ENCODE measurements at places on chromosomes 16 and 17.

DNA sequence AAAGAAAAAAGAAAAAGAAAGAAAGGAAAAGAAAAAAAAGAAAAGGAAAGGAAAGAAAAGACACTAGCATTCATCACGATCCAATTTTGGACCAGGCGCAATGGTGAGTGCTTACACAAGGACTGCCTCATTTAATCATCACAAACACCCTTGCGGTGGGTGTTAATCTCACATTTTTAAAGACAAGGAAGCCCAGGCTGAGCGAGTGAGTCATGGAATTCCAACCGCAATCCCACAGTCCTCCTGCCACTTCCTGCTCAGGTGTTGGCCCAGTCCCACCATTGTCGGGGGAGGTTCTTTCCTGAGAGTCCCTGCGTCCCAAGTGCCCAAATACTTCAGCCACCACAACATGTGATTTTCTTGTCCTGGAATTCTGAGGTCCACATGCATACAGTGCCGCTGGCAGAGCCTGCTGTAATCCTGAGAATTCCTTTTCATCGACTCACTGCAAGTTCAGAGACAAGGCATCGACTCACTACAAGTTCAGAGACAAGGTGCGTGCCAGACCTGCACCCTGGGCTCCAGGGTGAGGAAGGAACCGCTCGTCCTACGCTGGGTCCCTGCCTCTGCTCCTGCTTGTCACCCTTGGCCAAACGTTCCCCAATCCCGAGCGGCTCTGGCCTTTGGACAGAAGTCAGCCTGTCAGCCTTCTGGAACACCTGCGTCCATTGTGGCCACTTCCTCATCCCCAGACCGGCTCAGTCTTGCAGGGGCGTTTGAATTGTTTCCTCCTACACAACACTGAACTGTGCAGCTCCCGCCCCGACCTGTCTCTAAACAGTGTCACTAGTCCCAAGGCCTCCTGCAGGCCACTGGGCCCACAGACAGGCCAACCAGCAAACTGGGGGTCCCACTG is 5.8 kb downstream of the ZG16B start:
- peak; percentile 99 for DNase-seq

GRCh38 chr16:35210681-35211433 is 1751.4 kb downstream of the TP53TG3F start:
- no peak for DNase-seq

DNA sequence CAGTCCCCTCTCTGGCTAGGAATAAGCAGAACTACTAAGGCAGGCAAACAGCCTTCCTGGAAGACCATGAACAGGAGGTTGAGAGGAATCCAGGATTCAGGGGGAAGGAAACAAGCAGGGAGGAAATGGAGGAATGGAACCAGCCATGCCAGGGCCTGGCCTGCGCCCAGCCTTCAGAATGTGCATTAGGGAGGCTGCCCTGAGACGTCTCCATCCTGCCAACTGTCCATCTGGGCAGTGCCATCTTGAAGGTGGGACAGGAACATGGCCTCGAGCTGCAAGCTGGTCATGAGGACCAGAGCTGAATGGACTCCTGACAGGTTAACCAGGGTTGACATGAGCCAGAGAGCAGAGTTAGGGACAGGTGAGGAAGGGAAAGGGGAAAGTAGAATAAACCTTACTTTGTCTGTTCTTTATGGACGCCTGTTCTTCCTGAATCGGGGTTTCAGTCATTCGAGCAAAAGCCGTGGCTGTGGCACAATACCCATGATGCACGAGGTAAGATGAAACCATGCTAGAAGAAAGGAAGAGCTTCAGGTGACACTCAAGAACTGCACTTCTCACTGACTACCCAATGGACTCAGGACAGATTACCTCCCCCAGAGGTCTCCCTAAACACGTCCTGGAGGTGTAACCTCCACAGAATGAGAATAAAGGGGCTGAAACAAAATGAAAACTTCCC is 12.1 kb upstream of the GFOD2 start:
- no peak for DNase-seq

- no peak for DNase-seq
Observed at GRCh38 chr17:68133346-68134045, 98.0 kb downstream of the KPNA2 start.

DNA sequence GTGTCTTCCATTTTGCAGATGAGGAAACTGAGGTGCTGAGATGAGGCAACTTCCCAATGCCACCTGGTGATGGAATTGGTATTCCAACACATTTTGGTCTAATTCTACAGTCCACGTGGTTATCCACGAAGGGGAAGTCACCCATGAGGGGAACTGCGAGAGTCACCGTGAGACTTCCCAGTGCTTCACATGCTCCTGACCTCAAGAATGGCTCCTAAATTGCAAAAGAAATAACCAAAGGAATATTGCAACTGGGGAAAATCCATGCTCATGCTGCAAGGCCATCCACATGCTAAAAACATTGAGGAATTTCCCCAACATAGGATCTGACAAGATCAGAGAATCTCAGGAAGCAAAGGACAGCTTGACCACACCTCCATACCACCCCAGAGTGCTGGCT is 153.9 kb downstream of the HS3ST3B1 start:
- no peak for DNase-seq

DNA sequence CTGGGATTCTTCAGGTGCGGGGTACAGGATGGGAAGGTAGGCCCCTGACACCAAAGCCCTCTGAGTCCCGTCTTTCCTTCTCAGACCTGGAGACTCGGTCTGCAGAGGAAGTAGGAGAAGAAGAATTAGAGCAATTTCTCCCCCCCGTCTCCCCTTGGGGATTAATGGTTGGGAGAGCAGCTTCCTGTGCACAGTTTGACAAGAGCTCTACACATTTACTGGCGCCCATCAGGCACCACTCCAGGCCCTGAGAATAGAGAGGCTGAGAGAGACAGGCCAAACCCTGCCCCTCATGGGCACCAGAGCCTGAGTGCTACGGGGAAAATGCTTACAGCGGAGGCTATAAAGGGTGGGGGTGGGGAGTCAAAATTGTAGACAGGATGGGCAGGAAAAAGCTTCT is 3.5 kb upstream of the C16orf74 start:
- DNase-seq = no peak

DNA sequence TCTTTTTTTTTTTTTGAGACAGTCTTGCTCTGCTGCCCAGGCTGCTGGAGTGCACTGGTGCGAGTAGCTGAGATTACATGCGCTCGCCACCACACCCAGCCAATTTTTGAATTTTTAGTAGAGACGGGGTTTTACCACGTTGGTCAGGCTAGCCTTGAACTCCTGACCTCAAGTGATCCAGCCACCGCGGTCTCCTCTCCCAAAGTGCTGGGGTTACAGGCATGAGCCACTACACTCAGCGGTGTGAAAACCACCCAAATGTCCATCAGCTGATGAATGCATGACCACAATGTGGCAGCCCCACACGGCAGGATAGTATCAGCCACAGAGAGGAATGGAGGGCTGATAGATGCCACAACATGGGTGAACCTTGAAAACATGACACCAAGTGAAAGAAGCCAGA is 2.1 kb downstream of the P2RX5 start:
- DNase-seq = no peak

GRCh38 chr17:6643451-6644125 is 2.7 kb downstream of the TXNDC17 start:
- DNase-seq = no peak

- DNase-seq = no peak
Observed at GRCh38 chr17:8522577-8522976, 86.9 kb downstream of the NDEL1 start.

DNA sequence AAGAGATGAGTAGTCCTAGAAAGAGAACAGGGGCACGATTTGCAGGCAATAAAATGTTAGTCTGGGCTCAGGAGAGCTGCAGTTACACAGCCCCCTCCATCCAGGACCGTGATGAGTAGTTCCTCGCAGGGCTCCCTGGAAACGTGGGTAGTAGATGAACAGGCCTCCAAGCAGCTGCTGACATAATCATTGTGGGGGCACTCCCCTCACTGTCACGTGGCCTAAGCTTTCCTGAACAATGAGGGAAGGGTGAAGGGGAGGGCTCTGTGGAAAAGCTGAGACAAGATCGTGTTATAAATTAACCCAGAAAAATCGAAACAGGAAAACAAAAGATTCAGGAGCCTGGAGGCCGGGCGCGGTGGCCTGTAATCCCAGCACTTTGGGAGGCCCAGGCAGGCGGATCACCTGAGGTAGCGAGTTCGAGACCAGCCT is 1.3 kb upstream of the PER1 start:
- peak; percentile 99 for DNase-seq

DNA sequence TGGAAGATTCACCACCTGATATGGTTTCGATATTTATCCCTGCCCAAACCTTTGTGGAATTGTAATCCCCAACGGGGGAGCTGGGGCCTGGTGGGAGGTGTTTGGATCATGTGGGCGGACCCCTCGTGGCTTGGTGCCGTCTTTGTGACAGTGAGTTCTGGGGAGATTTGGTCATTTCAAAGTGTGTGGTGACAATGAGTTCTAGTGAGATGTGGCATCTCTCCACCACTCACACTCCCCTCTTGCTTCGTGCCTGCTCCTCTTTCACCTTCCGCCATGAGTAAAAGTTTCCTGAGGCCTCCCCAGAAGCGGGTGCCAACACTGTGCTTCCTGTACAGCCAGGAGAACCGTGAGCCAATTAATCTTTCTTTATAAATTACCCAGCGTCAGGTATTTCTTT is 9.7 kb downstream of the CCDC57 start:
- no peak for DNase-seq

DNA sequence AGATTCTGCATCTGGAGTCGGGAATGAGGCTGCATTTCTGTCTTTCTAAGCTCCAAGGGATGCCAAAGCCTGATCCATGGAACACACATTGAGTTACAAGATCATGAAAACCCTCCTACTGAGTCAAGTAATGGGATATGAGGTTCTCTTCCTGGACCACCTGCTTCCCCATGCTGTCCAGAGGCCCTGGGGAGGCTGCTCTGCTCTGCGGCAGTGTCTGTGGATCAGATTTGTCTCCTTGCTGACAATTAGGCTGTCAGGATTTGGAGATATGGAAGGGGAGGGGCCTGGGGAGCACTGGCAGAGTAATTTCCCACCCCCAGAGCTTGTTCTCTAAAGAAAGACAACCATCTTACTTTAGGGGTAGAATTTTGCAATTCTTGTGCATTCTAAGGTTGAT is 33.0 kb downstream of the C16orf95 start:
- DNase-seq = no peak

DNA sequence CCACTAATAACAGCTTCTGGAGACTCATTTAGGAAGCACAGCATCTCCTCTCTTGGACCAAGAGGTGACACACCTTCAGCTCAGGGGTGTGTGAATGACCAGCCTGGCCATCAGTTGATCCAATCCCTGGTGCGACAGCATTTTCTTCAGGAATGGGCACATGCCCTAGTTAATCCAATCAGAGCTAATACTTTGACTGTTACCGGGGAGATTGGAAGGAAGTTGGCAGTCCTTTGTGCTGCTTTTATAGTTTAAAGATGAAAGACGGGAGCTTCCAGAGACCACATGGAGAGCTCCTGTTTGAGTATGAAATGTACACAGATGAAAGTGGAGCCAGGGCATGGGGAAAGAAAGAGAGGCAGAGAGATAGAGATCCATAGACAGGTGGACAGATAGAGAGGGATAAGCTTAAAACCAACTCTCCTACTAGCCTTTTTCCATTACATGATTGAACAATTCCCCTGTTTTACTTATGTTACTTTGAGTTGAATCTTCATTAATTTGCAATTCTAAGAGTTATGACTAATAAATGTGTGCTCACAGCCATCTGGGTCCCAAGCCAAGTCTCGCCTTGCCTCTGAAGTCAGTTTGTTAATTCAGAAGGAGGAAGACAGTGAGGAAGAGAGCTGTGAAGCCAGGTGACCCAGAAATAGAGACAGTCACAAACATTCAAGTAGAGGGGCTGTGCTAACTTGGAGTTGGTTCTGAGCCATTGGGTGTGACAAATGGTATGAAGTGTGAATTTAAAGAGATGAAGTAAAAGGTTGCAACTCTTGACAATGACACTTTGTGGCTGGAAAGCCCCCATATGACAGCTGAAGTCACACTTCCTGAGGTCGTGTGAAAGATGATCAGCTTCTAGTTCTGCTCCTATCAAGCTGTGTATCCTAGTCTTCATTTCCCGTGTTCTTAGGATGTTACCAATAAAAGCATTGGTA is 120.0 kb upstream of the GOT2 start:
- no peak for DNase-seq

DNA sequence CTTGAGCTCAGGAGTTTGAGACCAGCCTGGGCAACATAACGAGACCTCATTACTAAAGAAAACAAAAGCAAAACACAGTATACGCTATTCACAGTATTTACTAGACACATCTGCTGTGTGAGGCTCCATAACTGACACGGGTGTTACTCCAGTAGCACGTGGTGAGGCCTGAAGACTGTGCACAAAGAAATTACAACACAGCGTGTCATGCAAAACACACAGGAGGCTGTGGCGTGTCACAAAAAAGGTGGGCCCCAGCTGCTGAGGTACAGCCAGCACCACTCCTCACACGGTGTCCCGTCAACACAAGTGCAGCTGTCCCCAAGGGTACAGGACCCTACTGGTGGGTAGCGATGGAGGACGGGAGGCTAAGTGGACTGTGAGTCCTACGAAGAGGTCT is 2.7 kb downstream of the CYBC1 start:
- no peak for DNase-seq

GRCh38 chr17:17511293-17511741 is 15.1 kb upstream of the RASD1 start:
- no peak for DNase-seq

- DNase-seq = no peak
Observed at GRCh38 chr17:40993839-40994238, at the start of gene KRTAP3-3. TSS of gene KRTAP3-3 (minus strand) at chr17:40994164. CDS start at chr17:40994097, 67 bp downstream.

DNA sequence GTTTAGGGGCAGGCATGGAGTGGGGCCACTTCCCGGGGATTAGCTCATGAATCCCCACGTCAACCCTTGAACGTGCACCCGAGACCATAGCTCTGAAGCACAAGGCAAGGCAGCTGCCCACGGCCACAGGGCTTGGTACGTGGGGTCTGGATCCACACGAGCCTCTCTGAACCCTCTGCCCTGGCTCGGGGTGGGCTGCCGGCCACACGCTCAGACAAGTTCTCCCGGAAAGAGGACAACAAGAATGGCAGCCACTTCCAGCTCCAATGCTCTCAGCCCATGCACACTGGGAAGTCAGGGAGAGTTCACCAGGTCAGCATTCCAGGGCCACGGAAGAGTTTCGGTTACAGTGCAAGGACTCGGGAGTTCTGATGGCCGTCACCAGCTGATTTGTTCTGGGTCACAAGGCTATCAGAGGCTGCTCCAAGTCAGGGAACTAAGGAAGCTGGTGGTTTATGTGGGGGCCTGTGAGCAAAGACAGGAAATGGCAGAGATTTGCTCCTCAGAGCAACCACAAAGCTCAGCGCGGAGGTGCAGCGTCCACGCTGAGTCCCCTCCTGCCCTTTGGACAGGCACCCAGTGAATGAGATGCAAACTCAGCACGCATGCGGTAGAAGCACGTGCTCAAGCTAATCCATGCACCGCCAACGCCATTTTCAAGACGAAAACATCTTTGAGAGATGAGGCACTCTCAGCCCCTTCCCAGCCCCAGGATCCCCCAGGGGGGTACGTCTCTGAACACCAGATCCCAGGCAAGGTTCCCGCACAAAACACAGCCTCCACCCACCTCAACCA is 356.4 kb downstream of the FOXL1 start:
- DNase-seq = no peak

- no peak for DNase-seq
Observed at GRCh38 chr17:47162013-47162622, 27.0 kb downstream of the CDC27 start.

- DNase-seq = no peak
Observed at GRCh38 chr16:15439521-15439920, 5.1 kb downstream of the BMERB1 start.
